ENCODE measurements at places on chromosomes 7 and 10.

GRCh38 chr10:121284936-121285335 lies 313.3 kb downstream of the FGFR2 start:
- DNase-seq = no peak

- DNase-seq = no peak
Measured at GRCh38 chr7:67478066-67478465, 481.4 kb downstream of the TYW1 start.

DNA sequence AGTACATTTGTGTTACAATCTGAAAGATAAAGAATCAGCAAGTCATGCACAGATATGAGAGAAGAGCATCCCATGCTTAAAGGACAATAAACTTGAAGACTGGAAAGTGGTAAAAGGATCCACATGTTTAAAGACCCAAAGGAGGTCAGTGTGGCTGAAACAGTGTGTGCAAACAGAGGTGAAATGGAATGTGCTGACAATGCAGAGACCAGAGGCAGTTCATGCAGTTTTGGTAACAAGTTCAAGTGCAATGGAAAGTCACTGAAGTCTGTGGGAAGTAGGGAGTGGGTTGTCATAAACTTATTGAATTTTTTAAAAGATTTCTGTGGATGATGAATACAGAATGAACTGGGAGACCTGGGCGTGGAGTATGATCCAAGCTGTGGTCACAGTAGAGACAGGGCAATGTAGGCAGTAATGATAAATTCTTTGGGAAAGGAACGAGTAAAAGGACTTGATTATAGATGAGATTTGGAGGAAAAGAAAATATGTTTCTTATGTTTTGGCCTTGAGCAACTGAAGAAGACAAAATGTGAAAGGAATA lies 408.0 kb downstream of the HGF start:
- no peak for DNase-seq

- peak; percentile 87 for DNase-seq
Measured at GRCh38 chr7:108211382-108212201, 81.4 kb upstream of the LAMB4 start.

DNA sequence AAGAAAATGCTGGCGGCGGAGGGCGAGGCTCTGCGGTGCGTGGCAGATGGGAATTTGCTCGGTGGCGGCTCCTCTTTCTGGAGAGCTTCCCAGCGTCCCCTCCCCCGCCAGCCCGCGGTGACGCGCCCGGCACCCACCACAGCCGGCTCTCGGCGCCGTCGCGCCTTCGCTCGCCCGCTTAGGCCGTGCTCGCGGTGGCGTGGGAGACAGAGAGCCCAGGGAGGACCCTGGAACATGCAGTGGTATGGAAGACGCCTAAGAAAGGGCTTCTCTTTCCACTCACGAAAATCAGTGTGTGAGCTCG lies 576 bp upstream of the CSGALNACT2 start:
- peak; percentile 51 for DNase-seq

GRCh38 chr7:28774261-28774988 lies 183.7 kb downstream of the TRIL start:
- DNase-seq = peak; percentile 95

- no peak for DNase-seq
Measured at GRCh38 chr7:23295401-23295697, 3.8 kb upstream of the MALSU1 start.

DNA sequence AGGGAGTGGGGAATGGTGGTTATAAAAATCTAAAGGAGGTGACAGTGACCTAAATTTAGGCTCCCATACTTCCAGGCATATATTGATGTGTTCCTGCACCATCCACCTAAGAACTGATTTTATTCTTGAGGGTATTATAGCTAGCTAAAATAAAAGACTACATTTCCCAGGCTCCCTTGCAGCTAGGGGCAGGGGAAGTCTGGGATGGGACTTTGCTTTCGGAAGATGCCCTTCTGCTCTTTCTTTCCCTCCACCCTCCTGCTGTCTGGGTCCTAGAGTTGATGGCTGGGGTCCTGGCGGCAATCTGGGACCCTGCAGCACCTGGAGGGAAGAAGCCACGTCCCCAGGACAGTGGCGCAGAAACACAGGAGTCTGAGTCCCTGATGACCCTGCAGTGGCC lies 53.8 kb upstream of the SAMD8 start:
- DNase-seq = no peak

DNA sequence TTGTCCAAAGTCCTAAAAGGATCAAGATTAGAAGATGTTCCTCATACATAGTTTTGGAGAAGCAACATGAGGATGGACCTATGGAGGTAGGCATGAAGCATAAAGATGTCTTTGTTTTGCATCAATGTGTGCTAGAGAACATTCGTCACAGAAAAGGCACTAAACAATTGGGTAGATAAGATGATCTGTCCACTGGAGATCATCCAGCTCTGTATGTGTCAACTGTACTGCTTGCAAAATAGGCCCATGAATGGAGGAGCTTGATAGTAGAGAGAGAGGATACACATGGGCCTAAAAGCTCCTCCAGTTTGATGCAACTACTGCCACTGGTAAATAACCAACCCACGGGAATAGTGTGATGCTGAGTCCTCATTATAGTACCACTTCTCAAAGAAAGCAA lies 286.4 kb upstream of the HGF start:
- no peak for DNase-seq

GRCh38 chr7:44046321-44047061 lies 2.0 kb downstream of the DBNL start:
- no peak for DNase-seq

- no peak for DNase-seq
Measured at GRCh38 chr7:45682836-45683555, 108.8 kb downstream of the ADCY1 start.

GRCh38 chr10:119370111-119370741 lies 162.9 kb downstream of the GRK5 start:
- no peak for DNase-seq

DNA sequence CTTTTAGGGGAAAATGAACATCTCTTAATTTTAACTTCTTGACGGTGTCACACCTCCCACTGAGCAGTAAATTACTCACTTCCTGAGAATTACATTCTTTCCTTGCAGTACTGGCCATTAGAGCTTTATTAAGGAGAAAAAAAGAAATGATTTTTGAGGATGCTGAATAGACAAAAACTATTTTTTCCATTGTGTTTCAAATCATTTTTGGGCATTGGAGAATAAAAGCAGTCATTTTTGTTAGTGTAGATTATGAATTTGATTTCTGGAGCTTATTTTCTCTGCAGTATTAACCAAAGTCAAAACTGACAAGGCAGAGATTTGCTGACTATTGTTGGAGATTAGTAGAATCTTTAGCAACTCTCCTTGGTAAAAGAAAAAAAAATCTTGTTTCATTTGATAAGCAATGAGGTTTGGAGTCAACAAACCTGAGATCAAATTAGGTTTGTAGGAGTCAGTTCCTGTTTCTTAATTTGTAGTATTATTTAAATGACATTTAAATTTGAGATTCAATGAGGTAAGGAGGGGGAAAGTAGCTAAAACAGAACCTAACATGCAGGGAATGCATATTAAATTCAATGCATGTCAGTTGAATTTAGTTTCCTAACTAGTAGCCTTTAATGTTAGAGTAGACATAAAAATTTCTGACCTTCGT lies 70.6 kb downstream of the AP3M1 start:
- no peak for DNase-seq

DNA sequence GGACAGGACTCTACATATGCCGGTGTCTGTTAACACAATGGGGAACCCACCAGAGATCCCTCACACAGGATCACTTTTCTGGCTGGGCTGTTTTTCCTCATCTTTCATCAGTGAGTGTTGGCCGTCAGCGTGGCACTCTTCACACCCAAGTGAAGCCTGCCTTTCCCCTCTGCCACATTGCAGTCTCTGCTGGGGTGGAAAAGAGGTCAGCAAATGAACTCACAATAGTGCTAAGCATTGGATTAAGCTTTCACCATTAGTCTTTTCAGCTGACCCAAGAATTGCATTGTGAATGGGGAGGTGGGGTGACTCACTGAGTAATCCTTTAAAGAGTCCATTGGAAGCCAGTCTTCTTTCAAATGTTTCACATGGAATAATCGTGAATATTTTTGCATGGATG lies 143.0 kb downstream of the KIAA1217 start:
- no peak for DNase-seq

DNA sequence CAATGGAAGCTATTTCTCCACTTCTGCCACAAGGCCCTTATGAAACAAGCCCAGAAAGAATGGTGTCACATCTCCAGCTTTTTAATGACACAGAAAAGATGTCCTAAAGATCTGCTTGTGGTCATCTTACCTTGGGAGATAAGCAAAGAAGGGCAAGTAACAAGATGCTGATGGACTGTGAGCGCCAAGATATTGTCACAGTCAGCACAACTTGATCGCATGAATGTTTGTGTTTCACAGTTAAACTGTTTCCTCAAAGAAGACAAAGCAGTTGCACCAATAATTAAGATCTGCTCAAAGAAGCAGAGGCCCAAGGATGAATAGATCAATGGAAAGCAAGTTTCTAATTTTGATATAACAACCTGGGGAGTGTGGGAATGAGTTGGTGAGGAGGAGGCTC lies 15.9 kb downstream of the ICA1 start:
- no peak for DNase-seq

DNA sequence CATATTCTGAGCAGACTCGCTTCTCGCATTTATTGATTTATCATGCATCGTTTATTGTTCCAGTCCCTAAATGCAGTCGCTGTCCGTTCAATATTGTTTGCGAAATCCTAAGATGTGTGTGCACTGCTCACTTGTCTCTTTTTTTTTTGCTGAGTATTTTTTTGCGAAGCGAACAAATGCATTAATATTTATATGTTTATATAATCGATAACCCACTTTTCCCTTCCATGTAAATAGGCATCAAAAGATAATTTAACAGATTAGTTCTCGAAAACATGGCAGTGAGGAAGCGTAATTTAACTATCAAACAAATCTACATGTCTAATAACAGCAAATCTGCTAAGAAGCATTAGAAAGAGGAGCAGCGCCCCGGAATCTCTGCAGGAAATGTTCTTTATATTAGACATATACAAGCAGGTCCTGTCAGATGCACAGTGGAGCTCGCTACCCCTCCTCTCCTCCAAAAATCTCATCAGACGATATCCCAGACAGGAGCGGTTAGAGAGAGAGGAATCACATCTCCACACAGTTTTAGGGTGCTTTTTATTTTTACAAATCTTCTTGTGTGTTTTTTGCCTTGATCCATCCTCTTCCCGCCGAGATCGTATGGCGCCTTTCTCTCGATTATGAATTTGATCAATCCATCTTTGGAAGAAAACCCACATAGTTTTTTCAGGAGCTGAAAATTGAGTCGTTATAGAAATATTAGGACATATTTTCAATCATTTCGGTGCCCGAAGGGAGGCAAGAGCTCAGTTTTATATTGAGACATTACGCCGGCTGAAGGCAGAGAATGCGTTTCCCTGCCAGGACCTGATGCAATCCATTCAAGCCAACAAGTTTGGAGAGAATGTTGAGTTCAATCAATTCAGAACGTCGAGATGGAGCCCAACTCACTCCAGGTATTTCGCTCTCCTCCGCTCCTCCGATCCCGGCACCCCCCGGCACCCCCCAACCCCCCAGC lies at the start of gene ARID5B:
Gene ARID5B (plus strand): TSS at position 871 of the 964 bp plus-strand sequence. CDS start 11 bp downstream, at position 882.
- DNase-seq = peak; percentile 10

DNA sequence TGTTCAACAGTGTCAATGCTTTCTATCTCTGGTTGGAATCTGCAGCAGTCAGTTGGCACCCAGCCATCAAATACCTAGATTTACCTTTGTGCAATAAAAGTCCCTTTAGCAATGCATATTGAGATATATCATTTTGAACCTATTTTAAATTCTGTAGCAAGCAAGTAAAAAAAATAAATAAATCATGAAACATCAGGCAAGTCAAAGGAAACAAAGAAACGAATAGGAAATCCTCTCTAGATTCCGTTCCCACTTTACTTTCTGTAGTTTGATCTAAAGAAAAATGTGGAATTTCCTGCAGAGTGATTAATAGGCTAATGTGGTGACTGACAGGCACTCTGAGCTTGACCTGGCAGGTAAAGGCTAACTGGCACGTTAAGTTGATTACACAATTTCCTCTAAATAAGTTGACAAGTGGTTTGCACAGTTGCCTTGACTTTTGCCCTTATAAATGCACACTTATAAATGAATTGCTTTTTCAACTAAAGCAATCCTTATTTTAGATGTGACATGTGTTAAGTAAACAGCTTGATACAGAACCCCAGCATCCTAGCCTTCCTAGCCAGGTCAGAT lies 208.1 kb upstream of the TCF7L2 start:
- no peak for DNase-seq

- no peak for DNase-seq
Measured at GRCh38 chr10:26738301-26738911, 40.9 kb downstream of the PDSS1 start.

DNA sequence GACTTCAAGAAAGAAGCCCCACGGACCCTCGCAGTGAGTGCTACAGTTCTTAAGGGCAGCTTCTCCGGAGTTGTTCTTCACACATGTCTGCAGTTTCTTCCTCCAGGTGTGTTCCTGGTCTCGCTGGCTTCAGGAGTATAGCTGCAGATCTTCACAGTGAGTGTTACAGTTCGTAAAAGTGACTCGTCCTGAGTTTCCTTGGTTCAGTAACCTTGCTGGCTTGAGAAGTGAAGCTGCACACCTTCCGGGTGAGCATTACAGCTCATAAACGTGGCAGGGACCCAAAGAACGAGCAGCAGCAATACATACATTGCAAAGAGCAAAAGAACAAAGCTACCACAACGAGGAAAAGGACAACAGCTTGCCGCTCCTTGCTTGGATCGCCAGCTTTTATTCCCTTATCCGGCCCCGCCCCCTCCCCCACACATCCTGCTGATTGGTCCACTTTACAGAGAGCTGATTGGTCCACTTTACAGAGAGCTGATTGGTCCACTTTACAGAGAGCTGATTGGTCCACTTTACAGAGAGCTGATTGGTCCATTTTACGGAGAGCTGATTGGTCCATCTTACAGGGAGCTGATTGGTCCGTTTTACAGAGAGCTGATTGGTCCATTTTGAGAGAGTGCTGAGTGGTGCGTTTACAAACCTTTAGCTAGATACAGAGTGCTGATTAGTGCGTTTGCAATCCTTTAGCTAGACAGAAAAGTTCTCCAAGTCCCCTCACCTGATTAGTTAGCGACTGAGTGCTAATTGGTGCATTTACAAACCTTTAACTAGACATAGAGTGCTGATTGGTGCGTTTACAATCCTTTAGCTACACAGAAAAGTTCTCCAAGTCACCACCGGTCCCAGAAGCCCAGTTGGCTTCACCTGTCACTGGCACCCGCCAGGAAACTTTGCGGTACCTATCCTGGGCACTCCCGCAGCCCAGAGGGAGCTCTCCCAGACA lies 165.3 kb downstream of the AGMO start:
- no peak for DNase-seq

DNA sequence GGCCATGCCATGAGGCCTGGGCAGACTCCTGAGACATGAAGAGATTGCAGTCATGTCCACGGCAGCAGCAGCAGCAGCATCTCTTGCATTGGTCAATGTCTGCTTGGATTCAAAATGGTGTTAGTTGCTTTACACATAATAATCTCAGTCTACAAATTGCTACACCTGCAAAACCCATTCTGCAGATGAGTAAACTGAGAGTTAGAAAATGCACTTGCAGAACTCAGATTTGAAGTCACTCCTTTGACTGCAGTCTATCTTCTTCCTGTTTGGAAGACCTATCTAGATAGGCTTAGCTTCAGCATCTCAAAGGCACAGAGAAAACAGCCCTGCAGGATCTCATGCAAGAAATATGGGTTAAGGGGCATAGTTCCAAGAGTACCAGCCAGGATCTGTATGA lies 350.3 kb downstream of the TNS3 start:
- no peak for DNase-seq

All from SHP77 (cell line).